Endodermal cell (in vitro differentiated cells): ENCODE measurements at places on chromosomes 6 and 20. TPM values are rescaled to one million over a fixed set of nuclear protein-coding genes. Genes with fewer than 3 reads are reported as not detected.

DNA sequence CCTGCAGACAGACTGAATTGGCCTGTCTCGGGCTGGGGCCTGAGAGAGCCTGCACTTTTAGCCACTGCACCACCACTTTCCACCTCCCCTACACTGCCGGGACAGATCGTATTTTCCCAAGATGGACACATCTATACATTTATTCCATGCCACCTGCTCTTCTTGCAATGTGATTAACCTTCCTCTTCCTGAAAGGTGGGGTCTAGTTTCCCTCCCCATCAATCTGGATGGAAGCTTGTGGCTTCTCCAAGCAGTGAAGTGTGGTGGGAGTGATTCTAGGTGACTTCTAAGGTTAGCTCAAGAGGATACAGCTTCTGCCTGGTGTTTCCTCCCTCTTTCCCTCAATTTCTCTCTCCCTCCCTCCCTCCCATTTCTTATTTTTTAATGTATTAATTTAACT is 150.3 kb upstream of the PROKR2 start:
- no peak for DNase-seq

DNA sequence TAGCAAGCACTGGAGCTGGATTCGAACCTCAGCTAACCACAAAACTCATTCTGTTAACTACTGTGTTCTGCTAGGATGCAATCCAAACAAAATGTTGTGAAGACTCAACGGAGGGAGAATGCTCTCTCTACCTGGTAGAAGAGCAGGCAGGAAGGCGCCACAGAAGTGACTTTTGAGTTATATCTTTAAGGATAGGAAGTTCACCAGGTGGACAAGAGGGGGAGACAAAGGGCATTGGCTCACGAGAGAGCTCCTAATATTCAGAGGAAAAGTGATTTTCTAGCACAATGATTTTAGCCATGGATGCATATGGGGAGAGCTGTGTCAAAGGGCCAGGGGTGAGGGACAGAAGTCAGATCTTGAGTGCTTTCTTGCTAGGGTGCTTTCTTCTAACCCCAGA is 108.4 kb upstream of the MAFB start:
- DNase-seq = peak; percentile 65

- DNase-seq = no peak
Measured at GRCh38 chr6:20464041-20464440, 62.4 kb downstream of the E2F3 start.

GRCh38 chr6:45951321-45952167 is 64.1 kb downstream of the CLIC5 start:
- no peak for DNase-seq

DNA sequence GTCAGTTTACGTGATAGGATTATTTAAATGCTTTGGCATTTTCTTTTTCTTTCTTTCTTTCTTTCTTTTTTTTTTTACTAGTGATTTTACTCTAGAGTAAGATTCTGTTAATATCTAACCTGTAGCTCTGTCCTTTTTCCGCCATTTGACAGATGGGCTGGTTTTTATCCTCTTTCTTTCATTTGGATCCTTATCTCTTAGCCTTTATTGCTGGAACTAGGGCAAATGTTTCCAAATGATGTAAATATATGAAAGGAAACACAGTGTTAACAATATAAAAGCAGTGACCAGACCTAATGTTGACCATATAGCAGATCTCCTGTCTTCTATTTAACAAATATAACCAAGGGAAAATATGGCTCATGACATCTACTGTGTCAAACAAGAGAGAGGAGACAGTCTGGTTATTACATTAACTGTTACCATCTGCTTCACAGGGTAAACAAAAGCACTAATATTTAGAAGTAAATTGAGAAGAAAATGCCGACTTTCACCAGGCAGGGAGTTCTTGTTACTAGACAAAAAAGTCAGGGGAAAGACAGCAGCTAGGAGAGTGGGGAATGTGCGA is 59.8 kb upstream of the GCLC start:
- no peak for DNase-seq

- no peak for DNase-seq
Measured at GRCh38 chr20:54028276-54029011, 42.0 kb downstream of the BCAS1 start.

- DNase-seq = no peak
Measured at GRCh38 chr6:51398064-51398705, 579.5 kb downstream of the TFAP2B start.

- DNase-seq = no peak
Measured at GRCh38 chr6:154218301-154218700, 138.3 kb downstream of the IPCEF1 start.

- DNase-seq = peak; percentile 86
Measured at GRCh38 chr20:5168651-5169396, 42.0 kb downstream of the CDS2 start.

DNA sequence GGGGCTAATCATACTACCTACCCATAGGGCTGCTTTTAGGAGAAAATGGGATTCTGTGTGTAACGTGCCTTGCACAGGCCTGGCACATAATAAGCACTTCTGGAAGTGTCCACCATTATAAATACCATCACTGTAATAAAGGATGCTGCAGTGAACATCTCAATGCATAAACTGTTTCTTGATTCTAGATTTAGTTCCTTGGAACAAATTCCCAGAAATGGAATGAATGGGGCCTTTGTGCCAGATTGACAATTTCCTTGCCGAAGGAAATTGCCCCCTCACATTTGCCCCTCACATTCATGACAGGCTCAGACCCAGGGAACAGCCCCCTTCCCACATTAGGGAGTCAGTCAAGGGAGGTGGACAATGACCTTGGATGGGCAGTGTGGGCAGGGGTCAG is 29.2 kb downstream of the BPIFB4 start:
- DNase-seq = no peak

GRCh38 chr6:3321042-3321441 is 62.3 kb downstream of the PSMG4 start:
- DNase-seq = peak; percentile 29

GRCh38 chr20:56706867-56707360 is 77.8 kb downstream of the TFAP2C start:
- no peak for DNase-seq

DNA sequence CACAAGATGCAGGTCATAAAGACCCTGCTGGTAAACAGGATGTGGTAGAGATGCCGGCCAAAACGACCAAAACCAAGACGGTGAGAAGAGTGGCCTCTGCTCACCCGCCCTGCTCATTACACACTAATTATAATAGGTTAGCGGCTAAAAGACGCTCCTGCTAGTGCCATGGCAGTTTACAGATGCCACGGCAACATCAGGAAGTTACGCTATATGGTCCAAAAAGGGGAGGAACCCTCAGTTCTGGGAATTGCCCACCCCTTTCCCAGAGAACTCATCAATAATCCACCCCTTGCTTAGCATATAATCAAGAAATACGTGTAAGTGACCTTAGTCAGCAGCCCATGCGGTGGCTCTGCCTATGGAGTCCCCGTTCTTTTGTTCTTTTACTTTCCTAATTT is 17.6 kb downstream of the BHLHE23 start:
- no peak for DNase-seq

DNA sequence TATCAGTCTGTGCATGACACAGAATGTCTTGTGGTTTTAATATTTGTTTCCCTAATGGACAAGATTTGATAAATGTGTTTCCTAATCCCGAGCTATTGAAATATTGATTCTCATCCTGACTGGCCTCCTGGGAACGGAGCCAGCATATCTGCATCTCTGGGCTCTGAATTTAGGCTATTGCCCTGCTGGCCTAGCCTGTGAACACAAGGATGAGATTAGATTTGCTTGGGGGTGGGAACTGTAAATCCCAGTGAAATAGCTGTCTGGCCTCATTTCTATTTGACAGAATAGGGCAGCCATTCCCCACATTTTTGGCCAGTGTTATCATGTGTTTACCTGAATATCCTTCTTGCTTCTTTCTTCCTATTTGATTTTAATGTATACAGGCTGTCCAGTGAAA is 198.4 kb upstream of the SOX4 start:
- no peak for DNase-seq

DNA sequence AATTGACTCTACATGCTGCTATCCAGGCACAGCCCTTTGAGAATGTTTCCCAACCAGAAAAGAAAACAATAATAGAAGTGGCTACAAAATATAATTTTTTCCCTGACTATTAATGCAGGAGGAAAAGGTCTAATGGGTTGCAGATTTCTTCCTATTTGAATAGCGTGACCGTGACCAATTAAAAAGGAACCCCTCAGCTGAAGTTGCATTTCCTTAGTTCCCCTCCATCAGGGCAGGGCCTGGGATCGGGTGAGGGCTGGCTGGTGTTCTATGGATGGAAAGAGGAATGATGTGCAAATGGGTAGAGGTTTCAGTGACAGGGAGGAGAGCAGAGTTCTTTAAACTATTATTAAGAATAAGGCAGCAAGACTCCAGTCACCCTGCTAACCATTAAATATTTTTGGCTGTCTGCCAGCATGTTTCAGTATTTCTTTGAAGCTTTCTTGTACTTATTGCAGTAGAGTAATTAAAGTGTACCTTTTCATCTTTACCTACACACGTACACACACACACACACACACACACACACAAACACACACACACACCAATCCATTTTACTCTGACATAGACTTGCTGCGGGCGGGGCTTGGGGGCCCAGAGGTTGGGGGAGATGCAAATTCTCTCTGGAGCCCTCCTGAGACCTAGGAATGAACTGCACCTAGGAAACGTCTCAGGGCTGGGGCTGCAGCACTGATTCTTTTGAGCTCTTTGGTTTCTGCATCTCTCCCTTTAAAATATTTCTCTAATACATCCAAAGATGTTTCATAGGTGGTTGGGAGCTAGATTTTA is 154.8 kb upstream of the SLC35B3 start:
- DNase-seq = peak; percentile 73

GRCh38 chr6:151082079-151082478 is 157.7 kb upstream of the AKAP12 start:
- DNase-seq = peak; percentile 7

- DNase-seq = no peak
Measured at GRCh38 chr6:9292975-9293374, 857.6 kb upstream of the SLC35B3 start.

GRCh38 chr6:36277946-36278470 is 8.1 kb downstream of the PNPLA1 start:
- DNase-seq = no peak

GRCh38 chr6:169930799-169931198 is 179.4 kb downstream of the ERMARD start:
- DNase-seq = peak; percentile 61

- peak; percentile 74 for DNase-seq
Measured at GRCh38 chr6:10390495-10391298, 24.2 kb downstream of the TFAP2A start.

DNA sequence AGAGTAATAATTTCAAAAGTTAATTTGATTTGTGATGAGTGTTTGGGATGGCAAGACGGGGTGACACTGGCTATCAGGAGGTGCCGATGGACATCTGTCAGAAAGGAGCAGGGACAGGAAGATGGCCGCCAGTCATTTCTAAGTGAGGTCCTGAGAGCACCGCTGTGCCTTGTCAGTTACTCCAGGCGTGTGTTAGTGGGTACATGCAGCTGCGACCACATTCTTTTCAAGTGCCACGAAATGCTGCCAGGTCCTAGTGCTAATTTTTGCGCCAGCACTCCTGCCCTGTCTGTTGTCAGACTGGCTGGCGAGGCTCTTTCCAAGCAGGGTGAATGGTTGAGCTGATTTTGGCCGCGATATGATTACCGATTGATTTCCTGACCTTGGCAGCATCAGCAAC is 64.6 kb upstream of the INSM1 start:
- no peak for DNase-seq

The ASF1A gene
- total RNA-seq = 44.5 and 45.9 TPM in 2 replicates

The CDH26 gene
- 0.61 to 1.1 TPM (median 0.97 TPM) in 3 replicates for total RNA-seq

The IRAK1BP1 gene
- 4.4 to 6.4 TPM (median 5.9 TPM) in 3 replicates for total RNA-seq

The NCOA7 gene
- 7.9 and 11.4 TPM in 2 replicates for total RNA-seq

The HLA-DMA gene
- 4.9 and 6.1 TPM in 2 replicates for total RNA-seq

The PHF20 gene
- 63.9 to 82.8 TPM (median 78.8 TPM) in 3 replicates for total RNA-seq

The PROKR2 gene
- total RNA-seq = not detected in 3 replicates

The GLP1R gene
- total RNA-seq = 0.15 and 0.25 TPM in 2 replicates

The VNN1 gene
- not detected in 3 replicates for total RNA-seq

The MGME1 gene
- total RNA-seq = 31.2 and 31.7 TPM in 2 replicates

The SLC4A11 gene
- total RNA-seq = 11.5 and 12.4 TPM in 2 replicates
